Cardiac muscle cell (in vitro differentiated cells and primary cell): ENCODE measurements at places on chromosomes 12 and 14. TPM values are rescaled to one million over a fixed set of nuclear protein-coding genes. Genes with fewer than 3 reads are reported as not detected.
A peak's percentile ranks its signal among the peaks of the same experiment; 100 is the strongest.

DNA sequence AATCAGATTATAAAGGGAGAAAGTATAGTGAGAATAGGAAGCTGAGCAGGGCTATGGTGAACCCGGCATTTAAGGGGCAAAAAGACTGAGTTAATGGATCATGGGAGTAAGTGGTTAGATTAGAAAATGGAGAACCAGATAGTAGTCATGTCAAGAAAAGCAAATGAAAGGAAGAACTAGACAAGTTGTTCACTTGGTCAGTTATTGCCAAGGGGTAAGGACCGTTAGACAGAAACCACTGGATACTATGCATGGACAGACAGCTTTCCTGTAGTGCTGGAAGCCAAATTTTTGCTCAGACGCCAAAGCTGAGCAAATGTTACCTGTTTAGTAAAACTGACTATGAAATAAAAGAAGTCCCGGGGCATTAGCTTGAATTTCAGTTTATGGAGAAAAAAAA is 3.8 kb downstream of the LIMA1 start:
- no peak for DNase-seq
- H3K27ac ChIP-seq, result no peak overlapping the region
- peaks cover 16% of the 10 kb centered on the region for H3K27me3 ChIP-seq

DNA sequence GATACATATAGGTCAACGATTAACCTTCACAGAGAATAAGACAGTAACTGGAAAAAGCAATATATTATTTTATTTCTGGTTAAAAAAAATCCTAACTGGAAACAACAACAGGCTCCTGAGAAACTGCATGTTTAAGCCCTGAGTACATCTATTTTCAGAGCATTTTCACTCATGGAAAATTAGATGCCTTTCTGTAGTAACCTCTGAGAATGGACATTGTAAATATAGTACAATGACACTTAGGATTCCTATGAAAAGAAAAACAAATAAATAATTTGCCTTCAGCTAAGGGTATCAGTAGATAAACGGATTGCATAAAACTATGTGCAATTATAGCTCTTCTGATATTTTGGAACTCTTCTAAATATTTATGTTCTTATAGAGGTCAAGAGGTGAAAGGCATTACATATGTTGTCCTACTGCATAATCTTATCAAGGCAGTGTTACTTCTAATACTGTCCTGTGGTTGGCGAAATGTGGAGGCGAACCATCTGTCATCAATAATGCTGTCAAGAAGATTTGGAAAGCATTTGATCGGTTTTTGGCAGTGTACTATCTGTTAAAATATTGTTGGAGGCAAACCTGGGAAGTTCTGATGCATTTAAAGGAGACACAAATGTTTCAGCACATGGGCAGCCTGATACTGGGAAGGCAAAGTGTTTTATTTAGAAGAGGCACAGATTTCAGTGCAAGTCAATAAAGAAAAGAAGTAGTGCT is 381.8 kb downstream of the BTG1 start:
- DNase-seq, result no peak
- no peak overlapping the region for H3K4me3 ChIP-seq
- H3K27me3 ChIP-seq, result no peaks in the 10 kb centered on the region
- no peaks in the 10 kb centered on the region for H3K36me3 ChIP-seq
- H3K27ac ChIP-seq, result no peak overlapping the region
- H3K4me1 ChIP-seq, result peaks cover 8% of the 10 kb centered on the region

Gene CCDC85C
- 45.7 and 46.5 TPM in 2 replicates for total RNA-seq

GRCh38 chr12:88698471-88698870 is 118.2 kb upstream of the KITLG start:
- no peak overlapping the region for H3K27ac ChIP-seq
- DNase-seq, result no peak
- no peaks in the 10 kb centered on the region for H3K27me3 ChIP-seq
- no peaks in the 10 kb centered on the region for H3K36me3 ChIP-seq

- no peaks in the 10 kb centered on the region for H3K36me3 ChIP-seq
- no peaks in the 10 kb centered on the region for H3K4me1 ChIP-seq
- H3K27me3 ChIP-seq, result no peaks in the 10 kb centered on the region
- H3K27ac ChIP-seq, result no peak overlapping the region
- DNase-seq, result peak; percentile 50
Observed at GRCh38 chr14:50542941-50543418, 10.6 kb upstream of the MAP4K5 start.

Gene OR11H7
- total RNA-seq, result not detected in 2 replicates

Gene ASCL1
- not detected in 2 replicates for total RNA-seq

- no peak overlapping the region for H3K27ac ChIP-seq
- peak; percentile 58 for DNase-seq
- H3K36me3 ChIP-seq, result no peaks in the 10 kb centered on the region
- peaks cover 24% of the 10 kb centered on the region for H3K4me1 ChIP-seq
- H3K4me3 ChIP-seq, result no peak overlapping the region
- H3K27me3 ChIP-seq, result no peaks in the 10 kb centered on the region
Observed at GRCh38 chr14:49972131-49972671, 79.3 kb downstream of the ARF6 start.

Gene AICDA
- total RNA-seq, result 1.7 TPM in 1 of 2 replicates, not detected in the other

- no peak overlapping the region for H3K4me3 ChIP-seq
- H3K4me1 ChIP-seq, result no peaks in the 10 kb centered on the region
- H3K27ac ChIP-seq, result no peak overlapping the region
- H3K27me3 ChIP-seq, result no peaks in the 10 kb centered on the region
Observed at GRCh38 chr12:34302131-34302885, 280.0 kb downstream of the ALG10 start.

- no peaks in the 10 kb centered on the region for H3K27me3 ChIP-seq
- peak overlapping the region; percentile 1 for H3K27ac ChIP-seq
- H3K36me3 ChIP-seq, result peaks cover 3% of the 10 kb centered on the region
- H3K4me3 ChIP-seq, result peak overlapping the region; percentile 67
Observed at GRCh38 chr12:132986885-132987225, 688 bp downstream of the ZNF26 start.

Gene THTPA
- total RNA-seq, result 47.6 and 58.6 TPM in 2 replicates

GRCh38 chr12:31724557-31724956 is 4.3 kb downstream of the AMN1 start:
- peaks cover 8% of the 10 kb centered on the region for H3K4me1 ChIP-seq
- no peaks in the 10 kb centered on the region for H3K27me3 ChIP-seq
- no peak overlapping the region for H3K4me3 ChIP-seq
- no peaks in the 10 kb centered on the region for H3K36me3 ChIP-seq

- DNase-seq, result peak; percentile 88
- no peak overlapping the region for H3K4me3 ChIP-seq
- no peaks in the 10 kb centered on the region for H3K36me3 ChIP-seq
- peaks cover 3% of the 10 kb centered on the region for H3K4me1 ChIP-seq
Observed at GRCh38 chr12:42756841-42757623, 167.5 kb upstream of the PRICKLE1 start.
